Activated T-cell treated with anti-CD3 and anti-CD28 coated beads, Interleukin-2, amount 50 U/mL, for 72 hours (primary cell): ENCODE measurements at places on chromosomes 13 and 19.

- no peak for DNase-seq
These were observed at the start of gene ONECUT3 for GRCh38 chr19:1752757-1753728. Gene ONECUT3, plus strand, starts transcription at chr19:1753506. Its CDS starts 157 bp downstream, at chr19:1753663.

DNA sequence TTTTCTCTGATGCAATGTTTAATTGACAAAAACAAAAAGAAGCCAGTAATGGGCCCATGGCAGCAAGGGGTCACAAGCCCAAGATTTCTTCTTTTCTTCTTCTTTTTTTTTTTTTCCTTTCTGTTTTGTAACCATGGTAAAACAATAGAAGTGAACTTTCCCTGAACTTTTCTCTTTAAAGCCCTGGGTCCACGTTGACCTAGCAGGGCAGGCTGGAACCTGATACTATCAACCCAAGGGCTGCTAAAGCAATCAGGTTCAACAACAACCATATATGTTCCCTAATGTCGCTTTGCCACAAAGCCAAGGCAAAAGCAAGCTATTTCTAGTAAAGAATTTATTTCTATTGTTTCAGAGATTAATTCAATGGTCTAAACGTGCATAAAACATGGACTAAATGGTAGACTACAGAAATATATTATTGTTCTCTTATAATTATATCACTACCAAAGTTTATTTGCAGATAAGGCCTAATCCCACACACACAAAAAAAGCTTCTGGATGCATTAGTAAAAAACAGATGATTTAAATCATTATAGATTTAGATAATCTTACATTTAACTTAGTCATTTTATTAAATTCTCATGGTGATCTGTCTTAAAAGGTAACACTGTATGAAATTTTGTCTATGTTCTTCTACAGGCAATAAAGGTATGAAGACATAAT is 153.9 kb downstream of the DACH1 start:
- DNase-seq, result no peak

- DNase-seq, result no peak
These were observed 9.1 kb upstream of the ACOD1 start for GRCh38 chr13:76939215-76939614.

- DNase-seq, result no peak
These were observed 94.7 kb downstream of the RBM26 start for GRCh38 chr13:79311386-79311785.

GRCh38 chr19:33902802-33903488 is 106.3 kb downstream of the KCTD15 start:
- DNase-seq, result no peak

DNA sequence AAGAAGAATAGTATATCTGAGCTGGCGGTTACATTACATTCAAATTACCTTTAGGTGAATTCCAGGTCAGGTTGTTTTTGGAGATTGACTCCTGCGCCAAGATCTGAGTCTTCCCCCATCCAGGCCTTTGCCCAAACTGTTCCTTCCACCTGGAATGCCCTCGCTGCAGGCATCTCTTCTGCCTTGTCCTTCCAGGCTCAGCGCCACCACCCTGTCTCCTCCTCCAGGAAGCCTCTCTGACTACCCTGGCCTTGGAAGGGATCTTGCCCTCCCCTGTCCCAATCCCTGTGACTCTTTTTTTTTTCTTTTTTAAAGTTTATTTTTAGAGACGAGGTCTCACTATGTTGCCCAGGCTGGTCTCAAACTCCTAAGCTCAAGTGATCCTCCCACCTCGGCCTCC is 1.7 kb upstream of the HOMER3 start:
- DNase-seq, result no peak

DNA sequence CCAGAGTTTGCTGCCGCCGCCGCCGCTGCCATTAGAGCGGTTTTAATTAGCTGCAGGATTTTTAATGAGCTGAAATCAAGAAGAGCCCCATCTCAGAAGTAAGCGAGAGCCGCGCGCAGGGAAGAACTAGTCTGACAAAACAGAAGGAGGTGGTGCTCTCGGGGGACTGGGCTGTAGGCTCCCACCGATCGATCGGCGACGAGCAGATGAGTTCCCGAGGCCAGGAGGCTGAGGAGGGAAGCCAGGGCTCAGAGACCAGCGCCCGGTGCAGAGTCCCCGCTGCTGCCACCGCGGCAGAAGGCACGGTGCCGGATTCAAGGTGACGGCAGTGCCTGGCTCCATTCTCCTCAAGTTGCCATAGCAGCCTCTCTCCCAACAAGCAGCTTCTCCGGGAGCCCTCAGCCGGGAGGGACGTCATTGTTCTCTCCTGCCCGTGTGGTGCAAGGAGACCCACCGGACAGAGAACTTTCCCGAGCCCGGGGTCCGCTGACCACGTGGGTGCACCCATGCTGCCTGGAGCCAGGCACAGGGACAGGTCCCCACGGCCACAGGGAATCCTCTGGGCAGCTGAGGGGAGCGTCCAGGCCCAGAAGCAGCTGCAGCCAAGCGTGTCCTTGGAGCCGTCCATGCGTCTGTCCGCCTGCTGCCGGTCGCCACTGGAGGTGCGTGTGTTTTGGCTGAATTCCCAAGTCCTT is 62.9 kb downstream of the CHST8 start:
- DNase-seq, result no peak

DNA sequence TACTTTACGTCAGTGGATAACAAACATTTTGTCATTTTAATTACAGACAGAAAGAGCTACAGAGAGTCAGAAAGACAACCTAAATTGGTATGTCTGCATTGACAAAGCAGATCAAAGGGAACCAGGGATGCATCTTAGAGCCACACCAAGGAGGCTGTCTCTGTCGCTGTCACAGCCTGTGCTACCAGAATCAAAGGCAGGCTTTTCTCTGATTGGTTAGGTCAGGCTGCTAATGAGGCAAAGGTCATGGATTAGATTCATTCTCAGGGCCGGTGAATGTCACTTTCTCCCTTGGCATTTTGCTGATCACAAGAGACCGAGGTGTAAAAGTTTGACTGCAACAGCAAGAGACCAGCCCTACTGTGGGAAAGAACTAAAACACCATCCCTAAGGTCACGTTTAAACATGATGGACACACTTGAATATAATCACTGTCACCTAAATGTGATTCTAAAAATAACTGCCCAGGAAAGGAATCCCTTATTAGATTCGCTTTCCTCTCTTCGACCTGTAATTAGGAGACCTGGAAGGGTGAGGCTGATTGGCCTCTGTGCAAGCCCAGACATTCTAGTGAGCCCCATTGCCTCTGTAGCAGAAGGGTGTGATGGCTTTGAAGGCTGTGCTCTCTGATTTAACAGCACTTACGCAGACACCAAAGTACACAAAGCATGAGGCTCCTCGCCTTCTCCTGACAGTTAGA is 314.4 kb upstream of the NBEA start:
- no peak for DNase-seq

GRCh38 chr13:24124789-24125476 is 35.6 kb upstream of the SPATA13 start:
- no peak for DNase-seq
